ENCODE measurements at places on chromosomes 7 and 10. TPM values are rescaled to one million over a fixed set of nuclear protein-coding genes. Genes with fewer than 3 reads are reported as not detected.
A peak's percentile ranks its signal among the peaks of the same experiment; 100 is the strongest.

The AOAH gene
- total RNA-seq = 1.6 TPM

GRCh38 chr7:33193308-33193864 is 64.0 kb downstream of the BBS9 start:
- DNase-seq = no peak

GRCh38 chr10:95397747-95398146 is 106.9 kb upstream of the PDLIM1 start:
- no peak for DNase-seq

DNA sequence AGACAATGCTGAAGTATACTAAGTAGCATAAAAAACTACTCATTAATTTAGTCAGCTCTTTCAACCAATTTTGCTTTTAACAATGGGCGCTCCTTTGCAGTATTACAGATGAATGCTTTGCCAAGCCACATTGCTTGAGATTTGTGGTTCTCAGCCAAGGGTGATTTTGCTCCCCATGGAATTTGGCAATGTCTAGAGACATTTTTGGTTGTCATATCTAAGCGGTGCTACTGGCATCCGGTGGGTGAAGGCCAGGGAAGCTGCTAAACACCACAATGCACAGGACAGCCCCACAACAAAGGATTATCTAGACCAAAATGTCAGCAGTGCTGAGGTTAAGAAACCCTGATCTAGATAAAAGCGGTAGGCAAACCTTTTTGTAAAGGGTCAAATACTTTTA is 112.0 kb downstream of the UBE2H start:
- no peak for DNase-seq

GRCh38 chr10:87596351-87596750 is 63.3 kb upstream of the PAPSS2 start:
- DNase-seq = peak; percentile 16

All from GM12878 (cell line).